ENCODE measurements at places on chromosomes 1 and 21.

GRCh38 chr1:27968692-27969091, 8.9 kb downstream of the XKR8 start:
- no peak for DNase-seq

DNA sequence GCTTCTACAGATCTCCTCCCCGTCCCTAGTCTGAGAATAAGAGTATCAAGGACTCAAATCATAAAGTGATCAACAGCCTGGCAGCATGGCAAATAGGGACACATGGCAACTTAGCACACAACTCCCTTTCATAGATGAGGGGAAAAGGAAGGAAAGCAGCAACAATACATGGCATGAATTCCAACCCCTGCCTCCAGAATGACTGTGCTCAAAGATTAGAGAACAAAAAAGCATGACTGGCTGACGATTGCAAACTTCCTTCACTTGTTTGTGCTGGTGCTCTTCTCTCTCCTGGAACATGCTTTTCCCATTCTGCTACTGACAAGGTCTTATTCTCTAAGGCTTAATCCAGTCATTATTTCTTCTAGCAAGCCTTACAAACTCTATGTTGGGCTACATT, 11.5 kb downstream of the KTI12 start:
- no peak for DNase-seq

GRCh38 chr21:42311160-42311559, 4.0 kb downstream of the TFF3 start:
- DNase-seq = no peak

- no peak for DNase-seq
These were observed 192.2 kb downstream of the PRDM2 start for GRCh38 chr1:13892198-13892597.

Data from Kasumi-1 (cell line).